ENCODE measurements at places on chromosomes 3 and 15.

DNA sequence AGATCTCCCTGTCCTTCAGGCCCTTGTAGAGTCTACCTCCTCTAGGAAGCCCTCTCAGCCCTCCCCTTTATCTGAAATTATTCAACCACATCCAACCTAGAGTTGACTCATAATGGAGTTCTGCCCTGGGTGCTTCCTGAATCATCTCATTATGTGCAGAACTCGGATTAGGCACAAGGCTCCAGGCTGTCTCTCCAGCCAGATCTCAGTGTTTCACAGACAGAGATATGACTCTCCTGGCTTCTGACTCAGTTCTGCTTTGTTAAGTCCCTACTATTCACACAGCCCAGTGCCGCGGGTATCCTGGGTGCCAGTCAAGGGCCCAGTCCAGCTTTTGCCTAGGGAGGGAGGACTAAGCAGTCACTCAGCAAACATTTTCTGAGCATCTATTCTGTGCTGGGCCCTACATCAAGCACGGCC, 9.3 kb downstream of the STRA6 start:
- DNase-seq = peak; percentile 93

DNA sequence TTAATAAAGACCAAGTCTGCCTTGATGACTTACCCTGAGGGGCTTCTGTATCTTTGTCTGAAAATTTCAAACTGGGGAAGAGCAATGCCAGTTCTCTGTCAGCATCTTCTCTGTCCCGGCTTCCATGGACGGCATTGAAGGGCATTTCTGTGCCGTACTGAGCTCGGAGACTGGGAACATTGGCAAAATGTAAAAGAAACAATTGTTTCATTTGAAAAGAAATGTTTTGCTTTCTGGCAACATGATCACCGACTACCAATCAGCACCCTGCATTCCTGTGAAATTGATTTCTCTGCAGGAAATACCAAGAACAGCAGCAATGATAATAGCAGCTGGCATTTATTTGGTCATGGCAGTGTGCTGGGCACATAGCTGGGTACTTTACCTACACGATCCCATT, 26.2 kb downstream of the NME9 start:
- DNase-seq = no peak

- DNase-seq = peak; percentile 52
These were observed 2.9 kb downstream of the GNAT1 start for GRCh38 chr3:50194128-50194902.

DNA sequence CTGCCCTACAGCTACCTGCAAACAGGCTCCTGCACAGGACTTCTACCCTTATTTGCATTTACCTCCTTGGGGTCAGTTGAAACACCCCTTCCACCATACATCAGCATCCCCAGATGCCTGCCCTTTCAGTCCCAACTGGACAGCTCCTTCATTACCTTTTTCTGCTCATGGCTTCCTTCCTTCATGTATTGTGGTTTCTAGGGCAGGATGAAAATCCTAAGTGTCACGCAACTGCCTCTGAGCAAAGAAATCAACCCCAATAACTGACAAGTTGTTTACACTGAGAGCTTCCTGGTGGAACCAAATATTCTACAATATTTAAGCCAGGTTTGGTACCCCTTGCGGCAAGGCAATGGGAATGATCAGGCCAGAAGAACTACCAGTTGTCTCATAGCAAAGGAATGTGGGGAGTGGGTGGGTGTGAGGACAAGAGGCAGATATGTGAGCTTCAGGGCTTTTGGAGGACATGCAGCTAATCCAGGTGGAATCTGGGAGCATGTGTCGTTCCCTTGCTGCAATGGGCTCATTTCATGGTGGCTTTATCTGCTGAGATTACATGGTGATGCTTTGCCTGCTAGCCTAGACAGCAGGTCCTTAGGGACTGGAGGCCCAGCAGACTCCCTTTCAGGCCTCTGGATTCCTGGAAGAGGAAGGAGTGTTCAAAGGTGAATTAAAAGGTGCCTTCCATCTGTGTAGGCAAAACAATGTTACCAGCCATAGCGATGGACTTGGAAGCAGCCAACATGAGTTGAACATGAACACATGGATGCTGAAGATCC, 34.9 kb downstream of the PPCDC start:
- no peak for DNase-seq

DNA sequence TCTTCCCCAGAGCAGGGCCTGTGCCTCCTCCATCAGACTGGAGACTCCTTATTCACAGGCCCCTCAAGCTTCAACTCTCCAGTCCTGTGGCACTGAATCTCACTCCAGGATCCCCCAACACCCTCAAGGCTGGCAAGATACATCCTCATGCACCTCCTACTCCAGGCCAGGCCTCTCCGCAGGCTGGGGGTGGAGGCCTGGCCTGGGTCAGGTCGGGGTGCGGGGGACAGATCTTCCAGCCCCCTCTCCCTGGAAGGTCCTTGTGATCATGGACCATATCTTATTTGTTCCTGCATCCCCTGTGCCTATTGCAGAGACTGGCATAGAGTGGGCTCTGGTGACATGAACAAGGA, 147.3 kb downstream of the SMAD6 start:
- no peak for DNase-seq

DNA sequence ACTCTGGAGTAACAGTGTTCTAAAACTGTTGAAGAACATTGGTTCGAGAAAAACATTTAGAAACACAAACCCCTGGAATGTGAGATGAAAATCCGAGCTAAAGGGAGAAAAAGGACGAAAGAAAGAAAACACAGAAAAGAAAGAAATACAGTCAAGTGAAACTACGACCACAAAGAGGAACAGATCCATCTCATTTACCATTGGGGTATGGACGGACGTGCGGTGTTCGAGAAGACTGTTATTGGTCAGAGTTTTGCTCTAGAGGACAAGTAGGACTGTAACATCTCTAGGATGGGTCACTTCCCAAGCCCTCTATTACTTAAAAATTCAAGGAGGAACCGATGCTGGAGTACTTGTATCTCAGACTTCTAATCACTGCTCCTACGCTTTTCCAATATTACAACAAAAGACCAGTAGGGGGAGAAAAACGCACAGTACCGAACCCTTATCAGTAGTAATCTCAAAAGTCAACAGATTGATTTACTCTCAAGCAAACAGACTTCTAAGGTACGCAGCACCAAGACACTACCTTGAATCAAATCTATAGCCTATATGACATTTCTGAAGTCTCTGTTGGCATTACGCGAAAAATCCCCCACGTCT, 1.1 kb upstream of the PIK3CA start:
- peak; percentile 76 for DNase-seq

Measured in fibroblast of mammary gland (primary cell).